ENCODE measurements at places on chromosomes 6 and 20.

GRCh38 chr20:58670102-58670501, 19.0 kb downstream of the STX16 start:
- no peak for DNase-seq

GRCh38 chr20:57698116-57698866, 11.5 kb downstream of the PMEPA1 start:
- peak; percentile 43 for DNase-seq

DNA sequence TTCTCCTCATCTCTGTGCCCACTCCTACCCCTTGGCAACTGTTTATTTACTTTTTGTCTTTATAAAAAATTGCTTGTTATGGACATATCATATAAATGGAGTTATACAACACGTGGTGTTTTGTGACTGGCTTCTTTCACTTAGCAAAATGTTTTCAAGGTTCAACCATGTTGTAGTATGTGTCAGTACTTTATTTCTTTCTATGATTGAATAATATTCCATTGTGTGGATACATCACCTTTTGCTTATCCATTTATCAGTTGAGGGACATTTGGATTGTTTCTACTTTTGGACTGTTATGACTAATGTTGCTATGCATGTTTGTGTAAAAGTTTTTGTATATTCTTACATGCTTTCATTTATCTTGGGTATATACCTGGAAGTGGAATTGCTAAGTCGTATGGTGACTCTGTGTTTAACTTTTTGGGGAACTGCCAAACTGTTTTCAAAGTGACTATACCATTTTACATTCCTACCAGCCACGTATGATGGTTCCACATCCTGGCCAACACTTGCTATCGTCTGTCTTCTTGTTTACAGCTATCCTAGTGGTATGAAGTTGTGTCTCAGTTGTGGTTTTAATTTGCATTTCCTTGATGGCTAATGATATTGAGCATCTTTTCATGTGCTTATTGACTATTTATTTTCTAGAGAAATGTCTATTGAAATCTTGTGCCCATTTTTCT, 84.4 kb downstream of the SLX4IP start:
- DNase-seq, result no peak

DNA sequence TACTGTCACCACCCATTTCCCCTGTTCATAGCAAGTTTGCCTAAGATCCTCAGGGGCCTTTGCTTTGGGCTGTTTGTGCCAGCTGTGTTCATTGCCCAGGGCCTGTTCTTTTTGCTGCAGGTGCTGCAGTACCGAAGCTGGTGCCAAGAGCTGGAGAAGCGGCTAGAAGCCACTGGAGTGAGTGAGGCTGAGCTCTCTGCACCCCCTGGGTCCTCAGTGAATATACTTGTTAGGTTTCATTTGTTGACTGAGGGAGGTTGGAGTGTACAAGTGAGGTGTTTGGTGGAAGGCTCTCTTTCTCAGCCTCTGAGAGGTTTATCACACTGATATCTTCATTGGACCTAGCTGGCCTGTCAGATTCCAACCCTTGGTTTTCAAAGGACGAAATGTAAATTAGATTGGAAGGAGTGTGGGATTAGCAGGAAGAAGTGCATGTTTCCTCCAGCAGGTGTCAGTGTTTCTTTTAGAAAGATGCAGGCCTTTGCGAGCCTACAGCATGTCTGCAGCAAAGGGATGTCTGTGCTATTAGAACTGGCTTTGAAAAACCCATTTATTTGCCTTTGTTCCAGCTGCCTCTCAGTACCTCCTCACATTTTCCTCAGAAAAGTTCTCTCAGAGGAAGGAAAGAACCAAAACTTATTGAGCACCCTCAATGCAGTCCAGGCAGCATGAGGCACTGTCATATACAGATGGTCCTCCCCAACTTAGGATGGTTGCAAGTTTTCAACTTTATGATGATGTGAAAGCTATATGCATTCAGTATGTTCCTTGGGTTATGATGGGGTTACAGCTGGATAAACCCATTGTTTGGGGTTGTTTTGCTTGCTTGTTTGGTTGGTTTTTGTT, 8.3 kb downstream of the CEP250 start:
- peak; percentile 48 for DNase-seq

GRCh38 chr20:50418890-50419642, 91.1 kb upstream of the PTPN1 start:
- DNase-seq, result no peak

DNA sequence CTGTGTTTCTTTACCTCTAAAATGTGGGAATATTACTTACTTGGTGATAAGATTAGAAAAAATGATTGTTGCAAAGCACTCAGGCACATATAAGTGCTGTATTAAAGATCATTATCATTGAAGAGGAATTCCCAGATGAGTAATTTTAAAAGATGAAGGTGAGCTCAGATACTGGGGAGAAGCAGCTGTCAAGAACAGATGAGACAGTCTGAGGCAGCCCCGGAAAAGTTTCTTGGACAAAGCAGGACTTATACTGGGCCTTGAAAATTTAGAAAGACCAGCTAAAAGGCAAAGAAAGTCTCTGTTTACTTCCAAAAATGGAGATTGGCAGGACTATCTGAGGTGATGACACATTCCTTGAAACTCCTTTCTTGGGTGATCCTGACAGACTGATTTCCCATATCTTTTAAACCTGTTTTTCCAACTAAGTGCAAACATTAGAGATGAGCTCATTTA, 93.8 kb upstream of the MARCKS start:
- DNase-seq, result no peak

DNA sequence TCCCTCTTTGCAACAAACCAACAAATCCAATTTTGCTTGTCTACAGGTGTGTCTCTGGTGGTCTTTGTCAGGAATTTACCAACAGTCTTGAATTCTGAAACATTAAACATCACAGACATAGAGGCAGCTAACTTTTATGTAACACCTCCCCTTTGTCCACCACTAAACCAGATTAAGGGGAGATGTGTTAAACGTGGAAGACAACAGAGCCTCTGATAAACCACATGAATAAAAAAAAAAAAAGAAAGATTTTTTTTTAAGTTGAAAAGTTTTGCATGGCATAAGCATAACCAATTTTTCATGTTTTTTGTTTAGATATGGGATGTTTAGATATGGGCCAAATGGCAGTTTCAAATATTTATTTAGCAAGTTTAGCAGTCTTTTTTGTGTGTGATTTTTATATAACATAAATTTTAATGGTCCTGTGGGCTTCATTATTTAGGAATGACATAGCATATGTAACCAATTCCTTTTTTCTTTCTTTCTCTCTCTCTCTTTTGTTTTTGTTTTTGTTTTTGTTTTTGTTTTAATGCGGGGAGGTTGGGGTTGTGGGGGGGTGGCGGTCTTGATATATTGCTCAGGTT, 60.7 kb upstream of the BTN3A2 start:
- DNase-seq, result no peak

GRCh38 chr20:35541118-35541782, 628 bp upstream of the ERGIC3 start:
- DNase-seq, result no peak

- no peak for DNase-seq
Observed at GRCh38 chr6:37145443-37145842, 24.5 kb upstream of the PIM1 start.

DNA sequence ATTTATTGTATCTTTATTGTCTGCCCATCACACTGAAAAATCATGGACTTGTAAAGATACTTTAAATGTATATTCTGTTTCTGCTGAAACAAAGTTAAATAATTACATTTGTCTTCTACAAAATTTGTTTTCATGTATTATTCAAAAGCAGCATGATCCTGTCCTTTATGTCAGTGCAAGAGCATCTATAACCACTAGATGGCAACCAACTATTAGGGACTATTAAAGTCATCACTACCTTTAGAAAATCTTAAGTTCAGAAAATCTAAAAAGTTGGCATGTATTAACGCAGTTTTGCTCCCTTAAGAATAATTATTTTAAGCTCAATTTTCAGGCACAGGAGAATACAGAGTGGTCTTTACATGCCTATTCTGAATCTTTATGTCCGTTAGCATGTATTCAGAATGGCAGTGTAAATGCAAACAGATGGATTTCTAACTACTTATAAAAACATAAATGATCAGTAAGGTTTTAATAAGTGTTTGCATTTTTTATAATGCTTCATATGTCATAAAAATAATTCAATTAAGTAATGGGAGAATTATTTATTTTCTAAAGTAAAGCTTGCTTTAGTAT, 17.8 kb downstream of the TMEM30A start:
- no peak for DNase-seq

- no peak for DNase-seq
Observed at GRCh38 chr6:76035713-76036112, 36.7 kb downstream of the IMPG1 start.

GRCh38 chr6:154414021-154414813, 57.6 kb upstream of the IPCEF1 start:
- DNase-seq, result no peak

GRCh38 chr20:58237318-58238132, 9.1 kb upstream of the ANKRD60 start:
- DNase-seq, result no peak

DNA sequence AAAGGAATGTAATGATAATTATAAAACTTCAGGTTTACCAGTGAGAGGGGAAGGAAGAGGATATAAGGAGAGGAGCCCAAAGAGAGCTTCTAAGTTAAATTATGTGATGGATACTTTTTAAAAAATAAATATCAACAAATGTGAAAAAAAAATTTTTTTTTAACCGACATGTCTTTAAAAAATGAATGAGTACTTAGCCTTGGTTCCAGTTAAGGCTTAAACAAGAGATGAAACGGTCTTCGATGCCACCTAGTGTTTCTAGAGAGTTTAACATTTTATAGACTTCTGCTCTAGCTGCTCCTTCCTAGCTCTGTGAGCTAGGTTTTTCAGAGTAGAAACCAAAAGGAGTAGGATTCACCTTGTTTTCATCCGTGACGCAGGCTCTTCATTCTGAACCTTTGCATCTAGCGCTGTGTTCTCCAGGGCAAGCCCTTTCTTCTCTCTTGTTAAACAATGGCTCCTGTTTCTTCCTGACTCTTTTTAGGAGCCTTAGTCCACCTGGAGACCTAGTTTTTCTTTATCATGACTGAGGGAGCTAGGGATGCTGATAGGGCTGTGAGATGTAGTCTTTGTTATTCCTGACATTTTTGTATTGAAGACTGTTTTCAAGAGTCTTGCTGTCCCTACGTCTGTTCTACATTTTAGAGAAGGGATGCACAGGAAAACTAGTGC, 42.4 kb upstream of the GNRH2 start:
- DNase-seq, result no peak

DNA sequence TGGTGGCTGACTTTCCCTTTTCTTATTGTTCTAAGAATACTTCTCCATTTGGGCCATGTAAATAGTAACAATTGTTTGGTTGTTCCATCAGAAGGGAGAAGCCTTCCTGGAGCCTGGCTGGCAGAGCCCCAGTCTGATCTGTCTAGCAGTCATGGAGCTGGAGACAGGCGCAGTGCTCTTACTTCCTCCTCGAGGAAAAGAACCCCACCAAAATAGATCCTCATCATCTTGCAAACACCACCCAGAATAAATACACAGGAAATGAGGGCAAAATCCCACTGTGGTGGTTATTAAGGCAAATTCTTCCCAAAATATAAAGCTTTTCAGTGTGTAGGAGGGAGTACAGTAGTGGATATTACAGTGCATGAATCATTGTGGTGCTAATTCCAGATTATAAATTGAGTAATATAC, 195.1 kb upstream of the SGK1 start:
- DNase-seq, result no peak

DNA sequence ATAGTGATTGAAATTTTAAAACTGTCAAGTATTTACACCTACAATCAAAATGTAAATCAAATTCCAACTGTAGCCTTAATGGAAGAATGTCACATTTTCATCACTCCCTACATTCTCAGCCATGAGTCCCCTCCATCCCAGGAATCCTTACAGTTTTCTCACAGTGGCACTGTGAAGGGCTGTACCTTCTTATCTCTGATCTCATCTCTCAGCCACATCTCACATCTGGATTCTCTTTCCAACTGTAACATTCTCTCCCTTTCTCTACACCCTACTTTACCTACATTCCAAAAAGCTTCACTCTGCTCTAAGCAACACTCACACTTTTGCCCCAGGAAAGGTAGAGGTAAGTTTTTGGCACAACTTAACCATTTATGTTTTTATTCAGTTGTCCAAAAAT, 8.9 kb upstream of the MARCKS start:
- no peak for DNase-seq

- no peak for DNase-seq
Observed at GRCh38 chr20:11344939-11345338, 572.8 kb upstream of the BTBD3 start.

DNA sequence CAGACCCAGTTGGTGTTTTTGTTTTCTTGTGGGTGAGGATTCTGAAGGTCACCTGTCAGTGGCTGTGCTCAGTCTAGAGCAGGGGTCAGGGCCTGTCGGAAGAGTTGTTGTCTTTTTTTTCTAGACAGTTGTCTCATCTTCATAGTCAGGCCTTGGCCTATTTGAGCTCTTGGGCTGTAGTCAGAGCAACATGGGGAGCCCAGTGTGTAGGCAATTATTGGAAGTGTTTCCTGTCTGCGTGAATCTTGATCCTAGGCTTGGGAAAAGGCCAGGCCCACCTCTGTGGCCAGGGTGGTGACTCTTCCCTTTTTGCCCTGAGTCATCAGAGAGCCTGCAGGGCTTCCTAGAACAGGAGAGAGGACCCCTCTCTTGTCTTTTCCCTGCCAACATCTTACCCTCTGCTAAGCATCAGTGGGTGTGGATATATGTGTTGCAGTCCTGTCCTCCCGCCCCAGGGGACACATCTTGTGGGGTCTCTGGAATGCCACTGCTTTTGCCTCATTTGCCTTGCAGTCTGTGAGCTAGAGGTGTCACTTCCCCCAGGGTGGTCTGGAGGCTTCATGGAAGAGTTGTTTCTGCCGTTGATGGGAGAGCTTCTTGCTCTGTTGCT, 11.4 kb downstream of the TJAP1 start:
- DNase-seq, result no peak

DNA sequence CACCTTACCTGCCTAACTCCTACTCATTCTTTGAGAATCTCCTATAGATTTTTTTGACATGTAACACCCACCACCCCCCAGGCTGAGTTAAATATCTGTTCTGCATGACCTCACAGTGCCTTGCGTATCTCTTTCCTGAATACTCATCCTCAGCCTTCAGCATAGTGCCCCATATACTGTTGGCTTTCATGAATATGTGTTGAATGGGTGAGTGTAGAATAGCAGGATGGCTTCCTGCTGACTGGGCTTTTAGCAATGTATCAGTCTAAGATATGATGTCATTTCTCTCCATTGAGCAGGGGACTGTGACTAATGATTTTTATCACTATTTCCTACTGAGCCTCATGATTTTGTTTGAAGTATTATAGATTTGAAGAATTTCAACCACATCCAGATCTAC, 361.6 kb upstream of the MARCKS start:
- no peak for DNase-seq

DNA sequence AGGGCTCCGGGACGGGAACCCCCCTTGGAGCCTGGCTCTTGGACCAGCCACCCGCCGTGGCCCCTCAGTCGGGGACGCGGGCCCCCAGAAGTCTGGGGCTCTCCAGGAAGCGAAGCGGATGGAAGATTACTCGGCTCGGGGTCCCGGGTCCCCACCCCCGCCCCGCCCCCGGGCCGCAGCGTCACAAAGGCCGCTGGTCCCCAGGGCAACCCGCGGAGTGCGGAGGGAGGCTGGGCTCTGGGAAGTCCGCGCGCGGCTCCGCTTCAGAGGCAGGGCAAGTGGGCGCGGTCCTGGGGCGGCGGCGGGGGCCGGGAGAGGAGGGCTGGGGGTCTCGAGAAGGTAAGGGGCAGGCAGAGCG, at the start of gene FNDC11:
TSS of gene FNDC11 (plus strand) at position 227 of the 358 bp plus-strand sequence. CDS start 1,505 bp downstream, outside the sequence.
- DNase-seq, result peak; percentile 42
